ENCODE measurements at places on chromosomes 2 and 18.

- no peak for DNase-seq
These were observed 200.6 kb downstream of the CTIF start for GRCh38 chr18:48739266-48740067.

DNA sequence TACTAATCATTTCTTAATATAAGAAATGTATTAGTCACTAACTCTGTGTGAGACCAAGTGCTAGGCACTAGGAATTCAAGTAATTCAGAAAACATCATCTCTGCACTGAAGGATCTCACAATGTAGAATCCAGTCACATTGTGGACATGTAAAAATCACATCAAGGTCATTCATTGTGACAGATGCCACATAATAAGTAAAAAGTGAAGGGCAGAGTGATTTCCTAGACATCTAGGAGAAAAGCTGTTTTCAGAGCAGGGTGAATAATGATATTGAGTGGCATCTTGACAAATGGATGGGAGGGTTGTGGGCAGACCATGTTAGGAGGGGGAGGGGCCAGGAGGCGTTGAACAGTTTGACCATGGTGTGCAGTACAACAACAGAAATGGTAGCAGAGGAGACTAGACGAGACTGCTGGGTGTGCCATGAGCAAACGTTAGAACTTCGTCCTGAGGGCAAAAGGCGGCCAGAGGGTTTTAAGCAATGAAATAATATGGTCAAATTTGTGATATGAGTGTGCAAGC, 93.8 kb downstream of the DTNA start:
- no peak for DNase-seq

GRCh38 chr2:121147766-121148165, 137.2 kb downstream of the TFCP2L1 start:
- DNase-seq = peak; percentile 72

GRCh38 chr2:158806941-158807340, 11.8 kb downstream of the DAPL1 start:
- no peak for DNase-seq

DNA sequence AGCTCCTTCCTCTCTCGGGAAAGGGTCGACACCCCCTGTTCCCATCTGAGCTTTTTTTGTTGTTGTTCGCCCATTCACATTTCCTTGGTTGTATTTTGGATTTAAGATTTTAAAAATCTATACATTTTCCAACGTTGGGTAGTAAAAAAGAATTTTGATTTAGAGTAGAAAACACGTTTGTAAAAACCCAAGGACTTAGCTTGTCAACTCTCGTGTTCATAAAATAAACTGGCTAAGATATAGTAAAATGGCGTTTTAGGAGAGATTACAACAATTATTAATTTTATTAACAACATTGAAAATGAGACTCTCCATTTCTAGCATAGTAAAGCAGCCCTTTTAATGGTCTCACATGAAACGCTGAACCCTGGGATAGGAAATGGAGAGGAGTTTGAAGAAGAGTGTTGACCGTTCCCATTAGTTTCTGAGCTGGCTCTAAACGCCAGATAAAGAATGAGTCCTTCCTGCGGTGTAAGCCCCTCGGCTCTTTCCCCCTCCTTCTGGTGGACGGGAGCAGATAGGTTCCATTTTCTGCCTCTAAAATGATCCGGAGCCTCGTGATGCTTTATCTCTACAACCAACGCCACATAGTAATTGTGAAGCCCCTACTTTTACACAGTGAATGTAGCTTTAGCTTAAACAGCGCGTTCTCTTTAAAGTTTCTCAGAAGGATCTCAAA, 24.0 kb upstream of the ZNF516 start:
- no peak for DNase-seq

GRCh38 chr2:175855794-175856453, 146.1 kb downstream of the LNPK start:
- DNase-seq = peak; percentile 61

GRCh38 chr18:2672872-2673271, 17.3 kb downstream of the SMCHD1 start:
- DNase-seq = no peak

GRCh38 chr2:16135913-16136310, 195.6 kb downstream of the MYCN start:
- no peak for DNase-seq

GRCh38 chr2:83747141-83747540, 711.9 kb downstream of the SUCLG1 start:
- no peak for DNase-seq

DNA sequence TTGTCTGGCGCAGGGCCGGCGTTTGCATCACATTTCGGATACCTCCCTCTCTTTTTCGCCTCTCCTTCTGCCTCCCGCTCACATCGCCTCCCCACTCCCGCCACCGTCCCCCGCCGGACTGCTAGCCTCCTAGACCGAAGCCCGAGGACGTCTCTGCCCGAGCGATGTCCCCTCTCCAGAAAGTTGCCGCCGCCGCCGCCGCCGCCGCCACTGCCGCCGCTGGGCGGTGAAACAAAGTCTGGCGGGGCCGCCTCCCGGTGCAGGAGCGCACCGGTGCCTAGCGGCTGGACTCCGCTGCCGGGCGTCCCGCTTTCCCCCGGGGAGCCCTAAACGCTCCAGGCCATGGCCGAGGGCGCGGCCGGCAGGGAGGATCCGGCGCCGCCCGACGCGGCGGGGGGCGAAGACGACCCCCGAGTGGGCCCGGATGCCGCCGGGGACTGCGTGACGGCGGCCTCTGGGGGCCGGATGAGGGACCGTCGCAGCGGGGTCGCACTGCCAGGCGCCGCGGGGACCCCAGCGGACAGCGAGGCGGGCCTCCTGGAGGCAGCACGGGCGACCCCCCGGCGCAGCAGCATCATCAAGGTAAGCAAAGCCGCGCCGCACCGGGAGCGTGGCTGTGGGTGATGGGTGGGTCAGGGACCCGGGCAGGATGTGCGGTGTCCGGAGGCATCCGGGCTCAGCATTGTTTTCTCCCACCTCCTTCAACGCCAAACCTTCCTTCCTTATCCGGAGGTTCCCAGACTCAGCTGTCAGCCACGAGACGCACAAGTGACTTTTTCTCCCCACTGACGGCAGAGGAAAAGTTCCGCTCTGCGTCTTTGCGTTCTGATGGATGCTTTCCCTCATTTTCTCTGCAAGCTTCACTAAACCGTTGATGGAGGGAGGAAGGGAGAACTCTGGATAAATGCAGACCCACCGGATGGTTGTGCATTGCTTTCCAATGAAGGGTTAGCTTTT, 643 bp downstream of the PLCL1 start:
- no peak for DNase-seq

DNA sequence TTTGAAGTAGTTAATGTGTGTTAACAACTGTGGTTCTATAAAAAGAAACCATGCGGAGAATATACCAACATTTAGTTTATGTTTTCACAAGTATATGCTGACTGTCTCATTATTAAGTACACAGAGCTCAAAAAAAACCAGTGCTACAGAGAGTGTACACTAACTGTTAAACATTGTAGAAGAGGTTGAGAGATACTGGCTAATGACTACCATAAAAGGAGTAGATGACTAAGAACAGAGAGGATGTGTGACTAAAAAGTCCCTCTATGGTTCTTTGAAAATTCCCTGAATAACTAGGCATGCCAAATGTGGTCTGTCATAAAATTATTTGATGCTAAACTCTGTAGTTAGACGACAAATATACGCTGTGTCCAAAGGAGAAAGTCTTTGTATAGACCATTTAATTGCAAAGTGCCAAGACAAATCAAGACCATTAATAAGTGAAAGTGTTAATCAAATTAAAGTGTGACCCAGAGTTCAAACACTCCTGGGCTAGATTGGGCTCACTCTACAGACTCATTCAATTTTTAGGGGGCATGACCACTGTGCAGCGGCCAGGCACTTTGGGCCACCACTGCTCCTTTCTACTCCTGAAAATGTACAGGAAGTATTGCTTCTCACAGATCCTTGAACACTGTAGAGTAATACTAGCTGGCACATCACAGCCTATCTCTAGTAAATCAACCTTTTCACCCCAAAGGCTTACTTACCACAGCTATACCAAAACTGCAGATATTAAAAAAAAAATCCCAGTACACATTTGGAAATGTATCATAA, 45.1 kb upstream of the SERTAD2 start:
- peak; percentile 80 for DNase-seq

DNA sequence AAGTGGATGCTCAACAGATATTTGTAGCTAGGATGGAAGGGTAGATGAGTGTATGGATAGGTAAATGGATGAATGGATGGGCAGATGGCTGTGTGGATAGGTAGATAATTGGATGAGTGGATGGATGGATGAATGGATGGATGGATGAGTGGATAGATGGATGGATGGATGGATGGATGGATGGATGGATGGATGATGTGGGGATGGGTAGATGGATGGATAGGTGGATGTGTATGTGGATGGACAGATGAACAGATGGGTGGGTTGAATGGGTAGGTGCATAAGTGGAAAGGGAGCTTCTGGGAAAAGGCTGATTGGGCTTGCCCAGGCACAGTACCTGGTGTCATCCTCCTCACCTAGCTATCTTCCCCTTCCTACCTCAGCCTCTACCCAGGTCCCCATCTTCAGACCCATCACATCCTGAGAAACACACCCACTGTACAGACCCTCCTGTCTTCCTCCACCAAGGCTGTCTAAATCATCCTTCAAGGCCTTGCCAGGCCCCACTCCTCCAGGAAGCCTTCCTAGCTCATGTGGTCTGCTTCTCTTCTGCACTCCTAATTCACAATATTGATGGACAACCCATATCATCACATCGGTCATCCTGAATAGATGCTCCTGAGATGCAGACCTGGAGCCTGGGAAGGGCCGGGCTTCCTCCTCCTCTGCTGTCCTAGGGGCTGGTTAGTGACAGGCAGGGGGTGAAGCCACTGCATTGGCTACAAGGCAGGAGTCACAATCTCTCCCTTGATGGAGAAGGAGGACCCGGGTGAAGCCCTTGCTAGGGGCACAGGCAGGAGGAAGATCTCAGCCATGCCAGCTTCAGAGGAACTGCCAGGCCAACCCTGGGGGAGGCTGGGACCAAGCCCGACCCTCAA, 49.4 kb downstream of the SMAD7 start:
- DNase-seq = no peak

GRCh38 chr2:67445652-67446268, 48.6 kb downstream of the ETAA1 start:
- DNase-seq = no peak

DNA sequence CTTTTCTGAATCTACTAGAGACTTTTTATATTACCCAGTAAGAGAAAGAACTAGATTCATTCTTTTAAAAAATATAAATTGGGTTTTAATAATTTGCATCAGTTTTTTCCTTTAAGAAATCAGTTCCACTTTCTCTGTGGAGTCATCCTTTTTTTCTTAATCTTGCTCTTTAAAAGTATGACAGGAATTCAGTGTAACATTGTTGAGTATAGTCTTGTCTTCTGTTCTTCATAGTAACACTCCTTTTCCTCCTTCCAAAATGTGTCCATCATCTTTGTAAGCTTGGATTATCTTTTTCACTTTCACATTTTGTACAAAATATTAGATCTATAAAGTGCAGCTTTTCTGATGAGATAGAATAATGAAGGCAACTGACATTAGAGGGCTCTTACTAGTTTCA, 135.4 kb downstream of the HAUS1 start:
- DNase-seq = no peak

GRCh38 chr2:235746257-235746934, 252.6 kb downstream of the AGAP1 start:
- peak; percentile 66 for DNase-seq

DNA sequence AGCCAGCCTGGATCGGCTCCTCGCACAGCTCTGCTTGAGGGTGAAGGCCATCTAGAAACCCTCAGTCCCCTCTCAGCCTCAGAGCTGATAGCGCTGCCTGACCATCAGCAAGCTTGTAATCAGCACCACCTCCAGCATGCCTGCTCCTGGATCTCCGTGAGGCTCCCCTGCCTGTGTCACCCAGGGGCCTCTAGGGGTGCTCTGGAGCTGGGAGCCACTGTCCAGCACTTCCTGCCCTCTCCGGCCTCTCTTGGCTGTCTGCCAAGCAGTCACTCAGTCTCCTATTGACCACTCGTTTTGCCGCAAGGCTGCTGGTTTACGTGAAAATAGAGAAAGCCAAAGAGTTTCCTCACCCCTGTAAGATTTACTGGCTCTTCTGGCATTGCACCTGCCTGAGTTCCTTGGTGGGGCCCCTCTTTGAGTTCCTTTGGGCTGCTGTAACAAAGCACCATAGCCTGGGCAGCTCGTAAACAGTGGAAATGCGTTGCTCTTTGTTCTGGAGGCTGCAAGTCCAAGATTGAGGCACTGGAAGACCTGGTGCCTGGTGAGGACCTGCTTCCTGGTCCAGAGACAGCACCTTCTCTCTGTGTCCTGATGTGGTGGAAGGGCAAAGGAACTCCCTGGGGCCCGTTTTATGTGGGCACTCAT, 17.9 kb downstream of the CAPN10 start:
- no peak for DNase-seq
